ENCODE measurements at places on chromosomes 5 and 9. TPM values are rescaled to one million over a fixed set of nuclear protein-coding genes. Genes with fewer than 3 reads are reported as not detected.

The GRM6 gene
- polyA plus RNA-seq, result 0.81 TPM

The LTC4S gene
- 2.0 TPM for polyA plus RNA-seq

- no peak for DNase-seq
These were observed 470.5 kb downstream of the PLK2 start for GRCh38 chr5:57989378-57989777.

DNA sequence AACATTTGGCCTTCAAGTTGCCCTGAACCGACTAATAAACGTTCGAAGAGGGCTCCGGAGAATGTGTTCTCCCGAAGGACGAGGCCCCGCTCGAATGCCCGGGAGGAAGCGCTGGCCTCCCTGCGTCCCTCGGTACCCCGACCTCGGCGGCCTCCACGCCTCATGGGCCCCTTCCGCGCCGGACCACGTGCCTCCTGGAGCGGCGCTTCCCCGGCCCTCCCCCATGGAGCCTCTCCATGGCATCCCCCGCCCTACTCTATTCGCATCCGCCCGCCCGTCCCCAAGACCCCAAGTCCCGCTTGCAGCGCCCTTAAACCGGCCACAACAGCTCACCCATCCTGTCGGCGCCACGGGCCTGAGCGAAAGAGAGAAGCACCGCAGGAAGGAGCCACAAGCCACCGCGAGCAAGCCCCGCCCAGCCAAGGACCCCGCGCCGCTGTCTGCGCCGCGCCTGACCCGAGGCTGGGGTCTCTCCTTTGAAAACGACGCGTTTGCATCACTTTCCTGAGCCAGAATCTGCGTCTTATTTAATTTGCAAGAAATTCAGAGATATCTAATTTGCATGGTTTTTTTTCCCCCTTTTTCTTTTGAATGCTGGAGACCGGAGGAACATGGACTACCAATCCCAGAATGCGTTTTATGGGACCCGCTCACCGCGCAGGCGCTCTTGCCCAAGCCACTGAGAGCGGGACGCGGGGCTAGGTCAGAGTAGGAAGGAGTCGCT, at the start of gene RPS23:
TSS of gene RPS23 (minus strand) at position 368 of the 724 bp plus-strand sequence. CDS start at position 337, 31 bp downstream.
- peak; percentile 86 for DNase-seq

The SMAD5 gene
- 39.8 TPM for polyA plus RNA-seq

DNA sequence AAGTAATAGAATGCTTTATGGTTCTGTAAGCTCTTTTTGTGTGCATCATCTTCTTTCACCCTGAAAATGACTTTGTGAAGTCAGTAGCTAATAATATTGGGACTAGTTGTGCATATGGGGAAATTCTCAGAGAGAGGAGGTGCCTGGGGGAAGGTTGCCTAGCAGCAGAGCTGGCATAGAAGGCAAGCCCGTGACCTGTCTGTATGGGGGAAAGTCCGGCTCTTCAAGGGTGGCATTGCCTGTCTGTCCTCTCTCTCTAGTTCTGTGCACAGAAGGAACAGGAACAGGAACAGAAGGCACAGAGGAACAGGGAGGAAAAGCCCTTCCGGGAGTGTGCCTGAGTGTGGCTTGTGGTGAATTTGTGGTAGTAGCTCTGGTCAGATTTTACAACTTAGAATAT, 33.1 kb downstream of the SH3GL2 start:
- DNase-seq, result no peak

- DNase-seq, result no peak
These were observed 140.0 kb downstream of the MUSK start for GRCh38 chr9:110808599-110808980.

The DNAH5 gene
- 0.57 TPM for polyA plus RNA-seq

- no peak for DNase-seq
These were observed 76.4 kb upstream of the SMARCA2 start for GRCh38 chr9:1938675-1939170.

- peak; percentile 67 for DNase-seq
These were observed at the start of gene RHOBTB3 for GRCh38 chr5:95730730-95731570. TSS of gene RHOBTB3 (plus strand) at chr5:95731336. CDS start at chr5:95731683, 347 bp downstream.

- no peak for DNase-seq
These were observed 8.0 kb downstream of the PDCD1LG2 start for GRCh38 chr9:5518171-5518936.

DNA sequence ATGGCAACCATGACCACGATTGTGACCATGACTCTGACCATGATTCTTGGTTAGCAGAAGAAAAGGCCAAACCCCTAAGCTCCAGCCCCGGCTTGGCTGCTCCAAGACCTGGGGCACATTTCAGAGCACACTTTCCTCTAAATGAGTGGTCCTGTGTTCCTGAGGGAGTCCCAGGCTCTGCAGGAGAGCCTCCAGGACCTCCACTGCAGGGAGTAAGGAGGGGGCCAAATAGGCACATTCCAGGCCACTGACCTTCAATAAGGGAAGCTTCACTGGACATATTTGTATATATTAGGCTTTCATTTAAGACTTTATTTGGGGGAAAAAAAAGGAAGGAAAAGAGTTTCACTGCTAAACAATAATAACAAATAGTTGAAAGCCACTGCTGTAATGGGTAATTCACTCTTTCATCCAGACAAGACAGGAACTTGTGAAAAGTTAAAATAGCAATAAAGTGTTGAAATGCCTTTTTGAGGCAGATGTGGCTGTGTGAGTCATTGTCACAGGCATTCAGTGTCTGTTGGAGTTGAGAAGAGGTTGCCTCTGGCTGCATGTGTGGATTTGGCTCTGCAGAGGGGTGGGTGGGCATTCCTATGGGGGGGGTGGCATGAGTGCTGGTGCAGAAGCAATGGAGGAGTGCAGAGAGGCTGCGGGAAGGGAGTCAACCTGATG, 63.9 kb upstream of the TGFBR1 start:
- DNase-seq, result no peak

- DNase-seq, result no peak
These were observed 223.1 kb upstream of the ITGA1 start for GRCh38 chr5:52564587-52564986.

DNA sequence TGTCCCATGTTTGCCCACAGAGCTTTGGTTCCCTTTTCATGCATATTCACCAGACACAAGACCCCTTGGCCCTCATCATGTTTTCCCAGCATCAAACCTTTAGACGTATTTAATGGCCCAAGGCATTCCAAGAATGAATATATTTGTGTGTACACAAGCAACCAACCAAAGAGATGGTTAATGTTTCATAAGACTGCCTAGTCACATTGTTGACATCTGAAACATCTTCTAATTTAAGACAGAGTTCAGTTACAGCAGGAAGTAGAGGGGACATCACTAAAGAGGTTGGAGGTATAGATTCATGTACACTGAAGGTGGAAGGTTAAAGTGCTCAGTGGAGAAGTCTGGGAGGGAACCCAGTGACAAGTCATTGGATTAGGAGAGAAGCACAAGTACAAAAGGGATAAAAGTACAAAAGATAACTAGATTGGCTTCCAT, 49.1 kb downstream of the SUSD1 start:
- DNase-seq, result no peak

DNA sequence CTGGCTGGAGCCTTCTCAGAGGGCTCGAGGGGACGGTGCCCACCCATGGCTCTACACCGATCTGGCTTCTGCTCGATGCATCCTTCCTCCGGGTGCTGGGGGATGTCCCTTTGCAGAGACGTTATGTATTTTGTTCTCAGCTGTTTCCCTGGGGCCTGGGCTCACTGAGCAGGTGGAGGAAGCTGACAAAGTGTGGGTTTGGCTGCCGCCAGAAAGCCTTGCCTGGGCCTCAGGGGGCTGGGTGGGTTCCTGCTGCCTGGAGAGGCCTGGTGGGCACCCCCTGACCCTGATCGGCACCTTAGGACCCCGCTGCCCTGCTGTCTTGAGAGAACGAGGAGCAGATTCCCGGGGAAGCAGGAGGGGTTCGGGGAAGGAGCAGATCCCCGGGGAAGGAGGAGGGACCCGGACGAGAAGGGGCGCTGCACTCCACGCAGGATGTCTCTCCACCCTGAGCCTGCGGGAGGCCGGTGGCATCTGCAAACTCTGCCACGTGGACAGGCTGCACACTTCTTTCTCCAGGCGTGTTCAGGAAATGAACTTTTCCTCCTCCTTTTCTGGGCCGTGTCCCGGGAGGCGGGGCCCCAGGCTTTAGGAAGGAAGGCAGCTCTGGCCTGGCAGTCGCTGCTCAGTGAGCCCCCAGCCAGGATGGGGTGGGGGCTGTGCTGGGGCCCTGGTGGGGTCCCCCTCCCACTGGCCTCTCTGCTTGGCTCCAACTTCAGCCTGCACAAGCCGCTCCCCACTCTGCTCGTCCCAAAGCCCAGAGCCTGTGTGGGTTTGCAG, 148.9 kb downstream of the RXRA start:
- DNase-seq, result no peak

GRCh38 chr9:84839541-84839940, 170.0 kb downstream of the NTRK2 start:
- no peak for DNase-seq

DNA sequence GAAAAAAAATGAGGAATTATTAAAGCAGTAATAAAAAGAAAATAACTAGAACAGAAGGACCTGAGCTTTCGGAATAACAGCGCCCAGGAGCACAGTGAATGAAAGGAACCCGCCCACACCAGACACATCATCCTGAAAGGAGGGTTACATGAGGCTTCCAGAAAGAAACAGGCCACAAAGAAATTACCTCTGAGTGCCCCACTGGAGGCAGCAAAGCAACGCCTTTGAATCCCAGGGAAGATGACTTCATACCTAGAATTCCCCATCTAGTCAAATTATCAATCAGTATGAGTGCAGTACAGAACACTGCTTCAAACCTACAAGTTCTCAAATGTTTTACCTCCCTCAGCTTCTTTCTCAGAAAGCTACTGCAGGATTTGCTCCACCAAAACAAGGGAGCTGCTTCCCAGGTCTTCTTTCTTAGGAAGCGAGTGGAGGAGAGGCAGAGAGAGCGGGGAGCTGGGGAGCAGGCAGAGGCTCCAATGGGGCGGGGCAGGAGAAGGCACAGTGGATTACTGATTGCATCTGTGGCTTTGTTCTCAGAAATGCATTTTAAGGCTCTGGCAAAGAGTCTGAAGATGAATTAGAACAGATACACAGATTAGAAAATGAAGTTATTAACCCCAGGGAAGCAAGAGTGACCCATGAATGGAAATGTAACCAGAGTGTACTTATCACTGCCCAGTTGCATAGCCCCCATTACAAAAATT, 87.1 kb downstream of the SEMA4D start:
- DNase-seq, result no peak

The CCDC69 gene
- 110 TPM for polyA plus RNA-seq

GRCh38 chr5:139446956-139447779, 7.8 kb upstream of the DNAJC18 start:
- DNase-seq, result no peak

GRCh38 chr5:51181208-51181894, 201.9 kb upstream of the ISL1 start:
- no peak for DNase-seq

DNA sequence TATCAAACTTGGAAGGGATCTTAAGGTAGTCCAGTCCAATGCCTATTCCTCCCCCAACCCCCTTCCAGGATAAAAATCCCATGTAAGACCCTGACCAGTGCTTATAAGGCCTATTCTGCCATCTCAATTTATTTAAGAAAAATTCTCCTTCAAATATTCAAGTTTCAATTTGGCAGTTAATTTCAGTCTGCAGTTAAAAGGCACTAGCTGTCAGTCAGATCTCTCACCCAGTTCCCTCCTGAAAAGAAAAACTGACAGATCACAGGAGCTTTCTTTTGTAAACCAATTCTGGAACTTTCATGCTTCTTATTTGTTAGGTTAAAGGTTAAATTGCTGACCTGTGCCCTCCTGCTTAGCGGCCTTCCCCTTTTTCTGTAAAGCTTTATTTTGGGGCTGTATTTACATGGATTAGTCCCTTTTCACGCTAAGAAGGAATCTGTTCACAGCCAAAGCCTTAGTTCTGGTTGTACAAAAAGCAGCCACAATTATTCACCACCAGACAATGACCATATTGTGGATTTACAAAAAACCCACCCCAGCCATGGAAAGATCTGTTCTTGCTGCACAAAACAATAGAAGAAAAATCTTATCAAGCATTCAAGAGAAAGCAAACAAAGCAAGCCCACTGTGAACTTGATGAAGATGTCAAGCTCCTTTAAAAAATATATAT, 68.7 kb downstream of the DENND1A start:
- DNase-seq, result no peak

GRCh38 chr5:100406640-100407039, 128.5 kb upstream of the FAM174A start:
- DNase-seq, result no peak

The ANKRD34B gene
- polyA plus RNA-seq, result 0.16 TPM

DNA sequence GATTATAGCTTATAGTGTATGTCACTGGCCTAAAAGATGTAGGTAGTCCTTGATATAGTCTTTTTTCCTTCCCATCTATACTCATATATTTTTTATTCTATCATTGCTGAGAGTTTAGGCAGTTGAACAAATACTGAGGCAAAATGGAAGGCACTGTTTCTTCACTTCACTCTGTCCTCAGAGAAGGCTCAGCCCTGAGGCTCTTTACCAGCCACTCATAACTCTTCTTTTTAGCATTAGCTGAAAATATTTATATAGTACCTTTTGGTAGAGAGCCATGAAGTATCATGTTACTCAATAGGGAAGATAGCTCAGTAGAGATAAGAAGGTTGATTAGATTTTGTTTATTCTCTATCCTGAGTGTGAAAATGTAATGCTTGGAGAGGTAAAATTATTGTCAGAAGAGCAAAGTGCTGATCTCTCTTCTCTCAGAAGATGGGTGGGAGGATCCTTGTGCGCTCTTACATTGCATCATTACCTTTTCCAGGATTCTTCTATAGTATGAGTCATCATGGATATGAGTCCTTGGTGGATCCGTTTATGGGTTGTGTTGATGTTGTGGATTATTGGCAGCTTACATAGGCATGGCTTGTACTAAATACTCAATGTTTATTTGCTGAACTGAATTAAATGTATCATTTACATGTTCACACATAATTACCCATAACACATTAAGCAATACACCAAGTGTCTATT, 88.1 kb downstream of the ANXA1 start:
- DNase-seq, result no peak

DNA sequence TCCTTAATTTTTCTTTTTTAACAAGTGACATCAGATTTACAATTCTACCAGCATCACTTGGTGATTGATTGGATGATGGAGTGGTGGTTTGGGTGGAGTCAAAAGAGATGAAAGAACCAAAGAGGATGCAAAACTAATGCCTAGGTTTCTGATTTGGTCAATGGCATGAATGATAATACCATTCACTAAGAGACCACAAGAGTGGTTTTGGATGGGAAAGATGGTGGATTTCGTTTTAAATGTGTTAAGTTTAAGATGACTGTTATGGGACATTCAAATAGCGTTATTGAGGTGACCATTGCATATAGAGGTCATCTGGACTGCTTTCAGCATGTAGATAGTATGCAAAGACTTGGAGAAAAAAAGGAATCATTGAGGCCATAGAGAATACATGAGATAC, 3.6 kb downstream of the SMC5 start:
- DNase-seq, result no peak

- peak; percentile 76 for DNase-seq
These were observed at the start of gene NSD1 for GRCh38 chr5:177133096-177133852. TSS of gene NSD1 (plus strand) at chr5:177133773. CDS start at chr5:177135104, 1,331 bp downstream.
